Stimulated activated CD8-positive, alpha-beta memory T cell treated with anti-CD3 and anti-CD28 coated beads, Interleukin-7, amount 100 ng/mL, for 1 hour (primary cell): ENCODE measurements at places on chromosomes 7 and 10.

DNA sequence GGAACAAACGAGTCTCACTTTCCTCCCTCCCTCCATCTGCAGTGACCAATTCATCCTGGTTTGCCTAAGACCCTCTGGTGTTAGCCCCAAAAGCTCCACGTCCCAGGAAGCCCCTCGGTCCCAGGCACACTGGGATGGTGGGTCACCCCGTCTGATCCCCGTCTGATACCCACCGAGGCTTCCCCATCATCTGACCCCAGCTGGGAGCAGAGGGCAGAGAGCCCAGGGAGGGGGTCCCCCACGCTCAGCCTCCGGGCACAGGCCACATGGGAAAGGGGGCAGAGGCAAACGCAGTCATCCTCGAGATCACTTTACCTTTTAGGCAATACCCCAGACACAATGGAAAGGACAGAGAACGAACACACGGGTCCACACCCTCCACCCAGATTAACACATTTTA is 291.6 kb upstream of the PPP2R2D start:
- no peak for DNase-seq

- DNase-seq: no peak
These were observed 53.0 kb downstream of the CCDC186 start for GRCh38 chr10:114121031-114121430.

DNA sequence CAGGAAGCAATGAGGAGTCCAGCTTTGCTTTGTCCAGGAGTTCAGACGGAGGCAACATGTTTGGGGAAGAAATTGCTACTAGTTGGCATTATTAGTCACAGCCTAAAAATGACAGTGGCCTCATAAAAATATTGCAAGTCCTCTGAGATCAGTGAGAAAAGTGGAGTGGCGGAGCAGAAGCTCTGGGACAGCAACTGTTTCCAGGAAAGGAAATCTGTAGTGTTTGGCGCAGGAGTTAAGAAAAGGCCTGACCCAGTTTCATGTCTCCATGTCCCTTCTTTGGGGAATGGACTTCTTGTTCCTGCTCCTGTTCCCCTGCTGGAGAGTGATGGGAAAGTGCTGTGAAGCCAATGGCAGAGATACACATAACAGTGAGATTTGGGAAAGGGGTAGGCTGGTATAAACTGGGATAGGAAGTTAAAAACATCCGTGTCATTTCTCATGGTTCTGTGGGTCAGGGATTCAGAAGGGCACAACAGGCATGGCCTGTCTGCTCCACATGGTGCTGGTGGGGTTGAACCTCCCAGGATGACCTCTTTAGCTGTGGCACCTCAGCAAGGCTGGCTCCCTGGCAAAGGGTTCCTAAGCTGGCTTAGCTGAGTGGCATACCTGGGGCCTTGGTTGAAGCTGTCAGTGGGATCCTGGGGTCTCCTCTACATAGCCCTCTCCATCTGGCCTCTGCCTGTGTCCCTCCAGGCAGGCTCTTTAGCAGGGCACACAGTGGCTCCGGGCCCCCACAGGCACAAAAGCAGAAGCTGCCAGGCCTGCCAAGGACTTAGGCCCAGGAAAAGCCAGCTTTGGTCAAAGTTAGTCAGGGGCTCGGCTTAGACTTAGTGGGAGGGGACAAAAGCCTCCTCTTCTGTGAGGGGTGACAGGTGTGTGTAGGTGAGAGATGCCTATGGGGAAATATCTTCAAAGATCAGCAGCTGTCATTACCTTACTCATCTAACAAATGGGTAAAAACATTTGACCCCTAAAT is 77.7 kb downstream of the WDFY4 start:
- no peak for DNase-seq

- no peak for DNase-seq
These were observed 106.2 kb upstream of the NEBL start for GRCh38 chr10:21003240-21003822.

DNA sequence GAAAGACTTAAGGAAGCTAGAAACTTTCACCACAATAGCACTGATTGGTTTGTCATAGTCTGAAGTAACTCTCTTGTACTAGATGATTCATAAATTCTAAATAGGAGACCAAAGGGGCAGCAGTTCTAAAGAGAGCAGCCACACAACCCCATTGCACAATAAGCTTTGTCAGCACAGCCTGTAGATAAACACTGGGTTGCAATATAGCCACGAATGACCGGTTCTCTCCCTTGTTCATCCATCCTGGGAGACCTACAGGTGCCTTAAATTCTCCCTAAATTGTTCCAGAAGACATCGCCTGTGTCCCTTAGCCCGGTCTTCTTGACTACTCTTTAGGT is 167.0 kb downstream of the SNX13 start:
- no peak for DNase-seq
